Omental fat pad (tissue), 4 donors: ENCODE measurements at places on chromosomes 7 and 10. TPM values are rescaled to one million over a fixed set of nuclear protein-coding genes. Genes with fewer than 3 reads are reported as not detected.

DNA sequence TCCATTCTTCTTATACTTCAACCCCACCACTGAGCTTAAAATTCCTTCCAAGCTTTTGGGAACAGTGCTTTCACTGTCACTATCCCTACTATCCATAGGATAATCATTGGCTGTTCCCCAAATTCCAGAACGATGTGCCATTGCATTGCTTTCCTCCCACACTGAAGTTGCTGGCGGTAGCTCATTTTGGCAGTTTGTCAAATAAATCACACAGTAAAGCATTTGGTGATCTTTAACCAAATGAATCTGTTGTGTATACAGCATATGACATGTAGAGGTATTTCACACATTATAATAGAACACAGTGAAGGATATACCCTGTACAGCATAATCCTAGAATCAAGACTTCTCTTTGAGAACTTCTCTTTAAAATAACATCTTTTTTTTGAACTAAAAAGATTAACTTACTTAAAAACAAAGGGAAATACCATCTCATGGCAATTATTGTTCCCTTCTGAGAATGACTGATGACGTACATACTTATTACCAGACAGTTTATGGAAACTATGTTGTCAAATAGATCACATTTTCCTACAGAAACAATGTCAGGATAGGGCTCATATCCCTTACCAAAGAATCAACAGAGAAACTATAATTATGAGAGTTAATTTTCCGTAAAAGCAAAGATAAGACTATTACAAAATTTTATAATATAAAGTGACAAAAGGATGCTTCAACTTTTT, 93.6 kb downstream of the CTNNA3 start:
- no peak for DNase-seq

C7orf57 gene
- not detected for total RNA-seq

- DNase-seq = no peak
Observed at GRCh38 chr7:122315507-122316466, 11.2 kb upstream of the FEZF1 start.

DNA sequence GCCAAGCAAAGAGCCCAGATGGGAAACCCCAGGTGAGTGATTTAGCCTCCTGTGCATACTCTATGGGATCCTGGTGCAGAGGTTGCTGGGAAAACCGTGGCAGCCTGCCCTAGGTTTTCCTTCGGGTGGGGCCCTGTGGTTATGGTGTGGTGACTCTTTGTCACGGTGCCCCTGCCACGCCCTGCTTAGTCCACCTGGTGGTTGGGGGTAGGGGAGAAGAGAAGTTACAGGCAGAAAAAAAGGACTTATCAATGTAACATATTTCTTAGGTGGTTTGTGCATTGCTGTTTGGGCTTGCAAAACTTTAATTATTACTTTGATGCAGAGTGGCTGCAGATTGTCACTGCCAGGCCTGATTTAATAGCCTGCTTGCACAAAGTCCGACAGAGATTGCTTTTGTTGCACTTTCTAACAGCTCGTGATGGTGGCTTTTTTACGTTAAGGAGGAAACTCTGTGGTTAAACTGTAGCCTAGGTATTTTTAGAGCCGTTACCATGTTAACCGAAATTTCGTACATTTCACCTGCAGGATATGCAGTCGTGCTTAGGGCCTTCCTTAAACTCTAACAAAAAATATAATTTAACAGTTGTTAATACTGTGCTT, 197.4 kb downstream of the RNLS start:
- no peak for DNase-seq

DNA sequence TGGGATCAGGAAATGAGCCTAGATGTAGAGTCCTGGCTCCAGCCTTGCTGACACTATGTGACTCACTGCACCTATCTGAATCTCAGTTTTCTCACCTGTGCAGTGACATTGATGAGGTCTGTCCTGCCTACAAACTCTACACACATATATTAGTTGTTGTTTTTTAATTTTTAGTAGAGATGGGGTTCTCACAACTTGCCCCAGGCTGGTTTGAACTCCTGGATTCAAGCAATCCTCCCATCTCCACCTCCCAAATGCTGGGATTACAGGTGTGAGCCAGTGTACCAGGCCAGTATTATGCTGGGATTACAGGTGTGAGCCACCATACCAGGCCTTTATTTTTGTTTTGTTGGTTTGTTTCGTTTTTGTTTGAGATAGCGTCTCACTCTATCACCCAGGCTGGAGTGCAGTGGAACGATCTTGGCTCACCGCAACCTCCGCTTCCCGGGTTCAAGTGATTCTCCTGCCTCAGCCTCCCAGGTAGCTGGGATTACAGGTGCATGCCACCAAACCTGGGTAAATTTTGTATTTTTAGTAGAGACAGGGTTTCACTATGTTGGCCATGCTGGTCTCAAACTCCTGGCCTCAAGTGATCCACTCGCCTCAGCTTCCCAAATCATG, 11.8 kb upstream of the DDIT4 start:
- DNase-seq = no peak

DNA sequence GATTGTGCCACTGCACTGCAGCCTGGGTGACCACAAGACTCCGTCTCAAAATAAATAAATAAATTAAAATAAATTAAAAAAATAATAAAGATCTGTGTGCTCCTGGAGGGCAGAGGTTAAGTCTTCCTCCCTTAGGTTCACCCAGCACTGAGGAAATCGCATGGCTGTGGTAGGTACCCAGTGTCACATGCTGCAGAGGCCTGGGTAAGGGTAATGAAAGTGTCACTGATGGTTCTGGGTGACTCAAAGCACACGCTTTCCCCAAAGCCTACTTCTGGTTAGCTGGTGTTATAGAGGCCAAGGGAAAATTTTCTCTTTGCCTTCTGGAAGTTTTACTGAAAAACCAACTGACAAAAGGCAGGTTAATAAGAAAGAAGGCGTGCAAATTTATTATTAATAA, 88.8 kb upstream of the ITGB1 start:
- no peak for DNase-seq

DNA sequence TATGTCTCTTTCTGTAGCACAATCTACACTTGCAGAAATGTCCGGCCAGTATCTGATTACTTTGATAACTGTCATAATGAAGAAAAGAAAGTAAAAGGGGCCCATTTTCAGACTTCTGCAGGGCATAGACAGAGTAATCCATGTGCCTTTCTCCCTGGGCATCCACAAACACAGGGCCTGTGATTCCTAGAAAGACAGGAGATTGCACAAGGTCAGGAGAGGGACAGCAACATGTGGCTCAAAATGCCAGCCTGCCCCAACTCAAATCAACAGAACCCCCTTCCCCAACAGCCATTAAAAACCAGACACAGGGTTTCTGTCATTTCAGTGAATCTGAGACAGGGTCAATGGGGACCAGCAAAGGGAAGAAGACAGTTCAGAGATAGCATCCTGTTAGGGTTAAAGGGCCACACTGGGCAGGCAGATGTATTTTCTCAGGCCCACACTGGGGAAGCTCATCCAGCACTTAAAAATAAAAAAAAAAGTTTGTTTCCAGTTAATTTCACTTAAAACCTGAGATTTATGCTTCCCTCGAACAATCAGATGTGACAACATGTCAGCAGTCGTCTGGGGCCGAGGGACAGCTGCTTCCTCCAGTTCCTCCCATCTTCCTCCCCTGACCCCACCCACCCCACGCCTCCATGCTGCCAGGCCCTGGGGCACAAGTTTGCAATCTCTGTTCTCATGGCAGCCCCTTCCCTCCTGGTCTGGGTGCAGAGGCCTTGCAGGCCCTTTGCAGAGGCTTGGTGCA, 30.7 kb upstream of the ACSL5 start:
- DNase-seq = no peak

CACNB2 gene
- total RNA-seq = 2.0 TPM

PPP1R9A gene
- 5.5 TPM for total RNA-seq

GRCh38 chr7:90596671-90597562, 796 bp downstream of the CDK14 start:
- DNase-seq = no peak

- no peak for DNase-seq
Observed at GRCh38 chr10:44402465-44403195, 17.7 kb upstream of the CXCL12 start.

- DNase-seq = no peak
Observed at GRCh38 chr10:2992401-2993198, 74.7 kb upstream of the PFKP start.

PTN gene
- 4.8 TPM for total RNA-seq

- no peak for DNase-seq
Observed at GRCh38 chr10:24790599-24790998, 66.9 kb upstream of the ARHGAP21 start.

GRCh38 chr10:84820596-84820995, 492.2 kb downstream of the CCSER2 start:
- no peak for DNase-seq

- no peak for DNase-seq
Observed at GRCh38 chr7:24191362-24191761, 92.6 kb upstream of the NPY start.

TMEM184A gene
- total RNA-seq = 0.32 TPM

- DNase-seq = no peak
Observed at GRCh38 chr10:102918817-102919245, 737 bp downstream of the CNNM2 start.

DNA sequence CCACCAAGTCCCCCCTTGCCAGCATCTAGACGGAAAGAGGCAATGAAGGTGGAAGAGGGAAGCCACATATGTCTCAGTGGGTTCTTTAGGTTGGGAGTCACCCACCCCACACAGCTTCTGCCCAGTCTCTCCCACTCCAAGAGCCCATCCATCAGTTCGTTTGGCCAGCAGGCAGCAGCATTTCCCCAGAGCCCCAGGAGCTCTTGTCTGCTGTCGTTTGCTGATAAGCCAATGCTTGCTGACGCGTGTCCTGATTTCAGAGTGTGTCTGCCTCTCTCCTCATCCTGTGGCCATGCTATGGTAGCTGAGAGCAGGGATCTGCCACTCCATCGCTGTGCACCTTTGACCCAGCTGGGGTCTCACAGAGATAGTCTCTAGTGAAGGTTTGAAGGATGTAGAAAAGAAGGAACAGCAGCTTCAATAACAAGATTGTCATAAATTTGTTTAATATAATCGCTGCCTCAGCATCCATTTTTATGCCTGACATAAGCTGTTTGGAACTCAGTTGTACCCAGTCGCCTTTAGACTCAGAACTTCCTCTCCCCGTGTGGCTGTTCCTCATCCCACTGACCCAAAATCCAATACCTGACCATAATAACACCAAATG, 39.4 kb upstream of the GDF10 start:
- no peak for DNase-seq

- DNase-seq = peak; percentile 8
Observed at GRCh38 chr10:46248651-46249146, 38.1 kb upstream of the ANTXRL start.

GRCh38 chr10:64101606-64102263, 580.5 kb downstream of the REEP3 start:
- no peak for DNase-seq

DNA sequence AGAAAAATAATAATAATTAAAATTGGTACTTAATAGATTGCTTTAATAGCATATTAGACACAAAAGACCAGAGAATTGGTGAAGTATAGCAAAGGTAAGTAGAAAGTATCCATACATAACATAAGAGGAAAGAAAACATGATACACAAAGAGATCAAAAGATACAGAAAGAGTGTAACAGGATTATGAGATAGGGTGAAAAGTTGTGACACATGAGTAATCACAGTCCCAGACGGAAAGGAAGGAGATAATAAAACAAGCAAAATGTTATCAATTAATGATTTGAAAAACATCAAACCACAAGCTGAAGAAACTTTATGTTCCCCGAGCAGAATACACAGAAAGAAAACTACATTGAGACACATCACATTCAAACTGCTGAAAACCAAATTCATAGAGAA, 10.5 kb downstream of the TCAF1 start:
- DNase-seq = no peak

GRCh38 chr7:15174485-15174884, 271.9 kb upstream of the DGKB start:
- no peak for DNase-seq

GRCh38 chr10:71314028-71314693, 4.9 kb upstream of the SLC29A3 start:
- DNase-seq = no peak

- no peak for DNase-seq
Observed at GRCh38 chr10:125062914-125063230, 97.5 kb downstream of the CTBP2 start.

DNA sequence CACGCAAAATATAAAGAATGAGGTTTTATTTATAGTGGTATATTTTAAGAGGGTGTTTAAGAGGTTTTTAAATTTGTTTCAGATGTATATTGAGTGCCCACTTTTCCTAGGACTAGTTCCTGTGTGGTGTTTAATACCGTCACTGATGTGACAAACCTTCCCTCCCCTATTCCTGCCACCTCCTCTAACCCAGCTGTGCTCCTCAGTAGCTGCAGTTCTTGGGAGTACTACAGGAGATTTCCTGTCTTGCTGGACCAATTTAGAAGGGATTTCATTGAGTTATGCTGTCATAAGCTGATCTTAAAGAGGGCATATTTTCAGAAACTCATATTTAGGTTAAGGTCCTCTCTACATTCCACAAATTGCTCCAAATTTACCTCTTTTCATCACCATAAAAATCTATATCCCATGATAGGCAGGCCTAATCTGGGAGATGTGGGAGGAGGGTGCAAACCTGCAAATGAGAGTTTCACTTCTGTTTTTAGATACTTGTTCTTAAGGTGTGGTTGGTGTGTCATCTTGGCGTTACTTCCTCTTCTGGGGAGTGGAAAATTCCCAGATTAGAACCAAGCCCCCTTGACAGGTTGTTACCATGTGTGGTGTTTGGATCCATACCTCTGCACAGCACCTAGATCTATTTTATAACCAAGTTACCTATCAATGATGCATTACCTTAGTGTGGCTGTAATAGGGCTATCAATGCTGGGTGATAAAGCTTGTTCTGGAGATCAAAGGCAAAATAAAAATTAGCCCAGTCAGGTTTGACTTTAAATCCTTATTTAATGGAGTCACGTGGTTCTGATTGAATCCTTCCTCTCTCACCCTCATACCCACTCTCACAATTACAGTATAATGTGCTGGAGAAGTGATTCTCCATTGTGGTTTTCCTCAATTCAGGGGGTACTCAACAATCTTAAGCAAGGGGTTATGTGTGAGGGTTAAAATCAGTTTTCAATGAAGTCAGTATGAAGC, 141.1 kb downstream of the CDK14 start:
- no peak for DNase-seq

DNA sequence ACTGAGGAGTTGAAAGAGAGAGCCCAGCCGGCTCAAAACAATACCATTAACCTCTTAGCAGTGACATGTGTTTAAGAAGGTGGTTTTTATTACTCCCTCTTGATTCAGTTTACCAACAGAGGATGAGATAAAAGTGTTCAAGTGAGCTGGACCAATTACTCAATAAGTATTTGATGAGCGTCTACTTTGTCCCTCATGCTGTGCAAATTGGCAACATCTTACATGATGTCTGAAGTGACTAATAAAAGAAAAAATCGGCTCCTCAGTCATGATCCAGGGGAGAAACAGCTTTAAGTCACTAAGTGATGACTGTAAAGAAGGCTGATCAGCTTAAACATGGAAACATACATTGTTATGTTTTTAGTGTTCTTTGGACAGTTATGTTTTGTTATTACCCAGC, 7.8 kb downstream of the WNT16 start:
- no peak for DNase-seq

GRCh38 chr7:12322284-12322902, 81.3 kb downstream of the VWDE start:
- DNase-seq = no peak
